ENCODE measurements at places on chromosomes 11 and 22.

GRCh38 chr11:62542111-62542745, 4.4 kb downstream of the AHNAK start:
- no peak for DNase-seq

GRCh38 chr11:36328966-36329673, 33.0 kb downstream of the PRR5L start:
- DNase-seq = no peak

GRCh38 chr22:50162391-50162956, 8.1 kb upstream of the PANX2 start:
- no peak for DNase-seq

GRCh38 chr22:41238570-41239442, 1.9 kb downstream of the CHADL start:
- DNase-seq = no peak

DNA sequence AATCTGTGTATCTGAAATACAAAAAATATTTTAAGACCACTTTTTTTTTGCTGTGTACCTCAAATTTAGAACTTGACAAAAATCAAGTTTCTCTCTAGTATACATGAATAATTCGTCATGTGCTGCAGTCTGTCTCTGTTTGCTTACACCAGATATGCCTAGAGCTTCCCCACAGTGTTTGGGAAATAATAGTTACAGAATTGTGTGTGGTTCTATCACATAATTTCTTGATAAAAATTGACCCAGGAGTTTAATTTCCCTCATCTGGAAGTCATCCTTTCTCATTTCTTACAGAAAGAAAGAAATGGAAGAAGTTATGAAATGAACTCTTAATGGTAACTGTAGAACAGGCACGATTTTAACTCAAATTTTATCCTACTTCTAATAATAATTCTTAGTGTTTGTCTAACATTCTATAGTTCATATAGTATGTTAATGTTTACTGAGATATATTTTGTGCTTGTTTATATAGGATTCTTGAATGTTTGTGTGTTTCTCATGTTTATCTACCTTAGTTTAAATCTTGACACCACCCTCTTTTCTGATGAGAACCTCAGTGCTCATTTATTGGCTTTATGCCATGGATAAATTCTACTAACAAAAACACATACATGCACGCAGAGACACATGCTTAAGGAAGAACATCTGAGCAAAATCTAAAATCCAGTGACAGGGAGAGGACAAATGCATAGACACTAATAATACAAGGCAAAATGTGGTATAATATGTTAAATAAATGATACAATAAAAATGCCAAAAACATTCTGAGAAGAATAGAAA, 61.4 kb upstream of the CTSC start:
- no peak for DNase-seq

GRCh38 chr22:18075720-18076497, 1.9 kb upstream of the PEX26 start:
- peak; percentile 83 for DNase-seq

- no peak for DNase-seq
These were observed 36.4 kb upstream of the MRPL17 start for GRCh38 chr11:6719576-6719975.

DNA sequence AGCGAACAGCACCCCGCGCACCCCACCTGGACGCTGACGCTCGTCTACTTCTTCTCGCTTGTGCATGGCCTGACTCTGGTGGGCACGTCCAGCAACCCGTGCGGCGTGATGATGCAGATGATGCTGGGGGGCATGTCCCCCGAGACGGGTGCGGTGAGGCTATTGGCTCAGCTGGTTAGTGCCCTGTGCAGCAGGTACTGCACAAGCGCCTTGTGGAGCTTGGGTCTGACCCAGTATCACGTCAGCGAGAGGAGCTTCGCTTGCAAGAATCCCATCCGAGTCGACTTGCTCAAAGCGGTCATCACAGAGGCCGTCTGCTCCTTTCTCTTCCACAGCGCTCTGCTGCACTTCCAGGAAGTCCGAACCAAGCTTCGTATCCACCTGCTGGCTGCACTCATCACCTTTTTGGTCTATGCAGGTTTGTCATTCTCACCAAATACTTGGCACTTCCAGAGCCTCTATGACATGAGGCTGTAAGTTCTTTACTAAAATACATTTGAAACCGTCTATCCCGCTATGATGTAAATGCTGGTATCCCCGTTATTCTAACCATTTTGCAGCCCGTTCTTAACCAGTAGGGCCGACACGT, 535 bp downstream of the AQP11 start:
- no peak for DNase-seq

DNA sequence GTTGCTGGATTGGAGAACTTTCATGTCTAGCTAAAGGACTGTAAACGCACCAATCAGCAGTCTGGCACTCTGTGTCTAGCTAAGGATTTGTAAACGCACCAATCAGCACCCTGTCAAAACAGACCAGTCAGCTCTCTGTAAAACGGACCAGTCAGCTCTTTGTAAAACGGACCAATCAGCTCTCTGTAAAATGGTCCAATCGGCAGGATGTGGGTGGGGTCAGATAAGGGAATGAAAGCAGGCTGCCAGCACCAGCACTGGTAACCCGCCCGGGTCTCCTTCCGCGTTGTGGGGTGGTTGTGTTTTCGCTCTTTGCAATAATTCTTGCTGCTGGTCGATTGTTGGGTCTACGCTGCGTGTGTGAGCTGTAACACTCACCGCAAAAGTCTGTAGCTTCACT, 11.3 kb downstream of the MYO18B start:
- DNase-seq = no peak

DNA sequence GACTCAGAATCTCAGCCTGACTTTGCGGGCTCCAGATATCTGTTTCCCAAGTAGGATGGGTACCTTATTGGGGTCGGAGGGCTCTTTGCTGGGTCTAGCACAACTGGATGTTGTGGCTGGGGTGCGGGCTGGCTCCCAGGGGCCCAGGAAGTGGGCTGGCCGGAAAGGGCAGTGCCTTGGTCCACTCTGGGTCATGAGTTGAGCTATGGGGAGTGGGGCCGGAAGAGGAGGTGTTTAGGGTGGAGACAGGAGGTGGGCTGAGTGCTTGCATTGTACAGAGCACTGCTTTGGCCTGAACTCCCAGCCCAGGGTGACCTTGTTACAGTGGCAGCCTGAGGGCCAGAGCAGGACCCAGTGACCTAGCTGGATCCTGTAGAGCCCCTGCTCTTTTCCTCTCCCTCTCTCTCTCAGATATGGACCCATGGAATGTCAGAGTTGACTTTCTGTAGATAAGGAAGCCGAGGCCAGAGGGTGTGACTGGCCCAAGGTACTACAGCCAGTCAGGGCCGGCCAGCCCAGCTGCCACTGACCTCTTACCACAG, 13.2 kb downstream of the PHLDB1 start:
- no peak for DNase-seq

DNA sequence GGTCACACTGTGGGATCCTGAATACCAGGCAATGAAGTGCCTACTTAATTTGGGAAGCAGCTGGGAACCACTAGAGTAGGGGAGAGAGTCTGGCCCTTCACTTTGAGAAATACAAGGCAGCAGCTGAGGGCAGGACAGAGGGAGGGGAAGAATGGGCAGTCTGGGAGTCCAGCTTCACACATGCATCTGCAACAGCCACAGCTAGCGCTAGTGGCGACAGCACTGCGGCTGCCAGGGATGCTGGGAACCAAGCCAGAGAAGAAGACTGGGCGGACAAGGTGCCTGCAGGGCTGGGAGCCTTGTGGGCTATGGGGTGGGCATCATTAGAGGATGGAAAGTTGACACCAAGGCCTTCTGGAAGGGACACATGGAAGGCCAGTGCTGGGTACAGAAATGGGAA, 15.8 kb downstream of the SCUBE2 start:
- no peak for DNase-seq

- DNase-seq = no peak
These were observed 4.7 kb downstream of the RIBC2 start for GRCh38 chr22:45418056-45418769.

DNA sequence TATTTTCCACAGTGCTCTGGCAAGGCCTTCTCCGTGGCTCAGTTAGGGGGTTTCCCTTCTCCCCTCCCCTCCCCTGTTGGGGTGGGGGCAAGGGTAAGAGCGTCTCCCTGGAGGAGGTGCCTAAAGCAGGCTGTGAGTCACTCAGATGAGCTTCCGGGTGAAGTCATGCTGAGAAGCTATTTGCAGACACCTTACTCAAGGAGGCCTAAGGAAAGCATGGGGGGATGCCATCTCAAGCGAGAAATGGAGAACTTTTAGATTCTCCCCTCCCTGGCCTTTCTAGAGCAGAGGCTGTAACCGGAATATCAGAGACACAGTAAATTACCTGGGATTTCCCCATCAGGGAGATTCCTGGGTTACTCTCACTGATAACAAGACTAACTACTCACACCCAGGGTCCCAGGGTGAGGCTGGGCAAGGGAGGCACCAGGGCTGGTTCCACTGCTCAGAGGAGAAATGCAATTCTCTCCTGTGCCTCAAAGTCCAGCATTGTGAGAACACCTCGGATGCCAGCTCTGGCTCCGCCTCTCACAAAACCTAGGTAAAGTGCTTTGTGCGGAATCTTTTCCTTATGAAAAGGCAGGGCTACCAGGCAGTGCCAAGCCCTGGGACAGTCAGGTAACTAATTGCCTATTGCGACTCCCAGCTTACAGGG, 123.6 kb downstream of the ABTB2 start:
- peak; percentile 36 for DNase-seq

DNA sequence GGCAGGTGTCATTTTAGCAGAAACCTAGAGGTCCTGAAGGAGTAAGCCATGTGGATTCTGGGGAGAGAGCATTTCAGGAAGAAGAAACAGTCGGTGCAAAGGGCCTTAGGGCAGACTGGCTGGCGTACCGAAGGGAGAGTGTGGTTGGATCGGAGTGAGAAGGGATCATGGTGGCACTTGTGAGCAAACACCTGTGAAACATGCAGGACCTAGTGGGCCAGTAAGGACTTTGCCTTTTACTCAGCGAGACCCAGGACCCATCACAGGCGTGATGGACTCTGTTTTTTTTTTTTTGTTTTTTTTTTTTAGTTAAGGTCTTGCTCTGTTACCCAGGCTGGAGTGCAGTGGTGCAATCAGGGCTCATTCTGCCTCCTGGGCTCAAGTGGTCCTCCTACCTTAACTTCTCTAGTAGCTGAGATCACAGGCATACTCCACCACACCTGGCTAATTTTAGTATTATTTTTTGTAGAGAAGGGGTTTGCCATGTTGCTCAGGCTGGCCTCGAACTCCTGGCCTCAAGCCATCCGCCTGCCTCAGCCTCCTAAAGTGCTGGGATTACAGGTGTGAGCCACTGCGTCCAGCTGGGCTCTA, 3.5 kb upstream of the TSGA10IP start:
- DNase-seq = no peak

- DNase-seq = no peak
These were observed 112.7 kb downstream of the FCHSD2 start for GRCh38 chr11:73029403-73029802.

DNA sequence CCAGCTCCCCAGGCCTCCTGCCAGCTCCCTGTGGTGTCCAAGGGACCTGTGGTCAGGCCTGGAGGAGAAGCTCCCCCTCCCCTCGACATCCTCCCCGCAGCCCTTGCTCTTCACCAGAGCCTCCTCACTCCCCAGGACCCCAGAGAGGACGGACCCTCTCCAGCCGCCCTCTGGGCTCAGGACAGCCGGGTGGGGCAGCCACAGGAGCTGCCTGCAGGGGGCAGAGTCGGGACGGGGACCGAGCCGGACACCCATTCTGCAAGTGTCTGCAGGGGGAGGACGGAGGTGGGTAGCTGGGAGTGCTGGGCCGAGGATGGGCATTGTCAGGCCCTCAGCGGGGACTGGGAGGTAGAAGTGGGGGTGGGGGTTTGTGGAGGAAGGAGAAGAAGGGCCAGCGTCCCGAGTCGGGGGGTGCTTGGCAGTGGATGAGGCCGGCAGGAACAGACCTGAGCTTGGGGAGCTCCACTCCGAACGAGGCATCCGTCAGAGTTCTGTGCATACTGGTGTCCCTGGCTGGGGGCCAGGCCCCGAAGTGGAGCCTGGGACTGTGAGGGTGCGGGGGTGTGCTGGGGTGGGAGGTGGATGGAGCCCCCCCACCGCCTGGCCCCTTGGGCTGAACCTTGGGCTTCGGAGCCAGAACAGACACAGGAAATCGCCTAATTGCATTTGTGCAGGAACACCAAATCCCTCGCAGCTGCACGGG, 15.2 kb downstream of the PRR33 start:
- no peak for DNase-seq

DNA sequence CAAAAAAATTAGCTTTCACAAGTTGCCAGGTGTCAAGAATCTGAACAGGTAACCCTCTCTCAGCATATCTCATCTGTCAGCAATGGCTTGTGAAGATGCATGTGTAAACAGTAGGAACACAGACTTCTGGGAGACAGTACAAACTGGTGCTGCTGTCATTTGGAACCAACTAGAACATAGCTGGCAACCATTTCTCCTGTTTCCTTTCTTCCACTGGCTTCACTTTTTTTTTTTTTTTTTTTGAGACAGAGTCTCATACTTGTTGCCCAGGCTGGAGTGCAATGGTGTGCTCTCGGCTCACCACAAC, 2.1 kb upstream of the PIK3C2A start:
- no peak for DNase-seq

DNA sequence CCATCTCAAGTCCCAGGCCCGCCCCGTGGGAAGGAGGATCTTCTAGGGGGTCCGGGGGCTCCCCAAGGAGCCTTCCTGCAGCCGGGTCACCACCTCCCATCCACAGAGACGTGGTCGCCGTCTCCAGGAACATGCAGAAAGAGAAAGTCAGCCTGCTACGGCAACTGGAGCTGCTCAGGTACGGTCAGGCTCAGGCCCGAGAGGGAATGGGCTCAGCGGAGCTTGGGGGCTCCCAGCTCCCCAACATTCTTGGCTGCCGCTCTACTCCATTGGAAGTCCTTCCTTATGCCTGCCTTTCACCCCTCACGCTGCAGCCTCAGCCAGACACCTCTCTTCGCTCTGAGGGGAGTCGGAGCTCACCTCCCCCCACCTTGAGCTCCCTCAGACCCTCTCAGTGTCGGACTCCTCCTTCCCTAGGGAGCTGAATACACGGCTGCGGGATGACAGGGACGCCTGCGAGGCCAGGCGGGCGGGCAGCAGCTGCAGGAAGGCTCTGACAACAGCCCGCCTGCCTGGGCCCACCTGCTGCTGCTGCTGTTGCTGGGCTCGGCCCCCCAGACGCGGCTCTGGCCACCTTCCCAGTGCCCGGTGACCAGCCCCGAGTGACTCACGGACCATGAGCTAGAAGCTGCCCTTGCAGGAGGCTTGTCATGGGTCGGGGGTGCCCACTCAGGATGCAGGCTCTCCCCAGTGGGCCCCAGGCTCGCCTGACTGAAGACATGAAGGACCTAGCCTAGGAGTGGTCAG, 1.5 kb upstream of the CD151 start:
- DNase-seq = no peak

- no peak for DNase-seq
These were observed 29.1 kb downstream of the RAB38 start for GRCh38 chr11:88146106-88146505.

DNA sequence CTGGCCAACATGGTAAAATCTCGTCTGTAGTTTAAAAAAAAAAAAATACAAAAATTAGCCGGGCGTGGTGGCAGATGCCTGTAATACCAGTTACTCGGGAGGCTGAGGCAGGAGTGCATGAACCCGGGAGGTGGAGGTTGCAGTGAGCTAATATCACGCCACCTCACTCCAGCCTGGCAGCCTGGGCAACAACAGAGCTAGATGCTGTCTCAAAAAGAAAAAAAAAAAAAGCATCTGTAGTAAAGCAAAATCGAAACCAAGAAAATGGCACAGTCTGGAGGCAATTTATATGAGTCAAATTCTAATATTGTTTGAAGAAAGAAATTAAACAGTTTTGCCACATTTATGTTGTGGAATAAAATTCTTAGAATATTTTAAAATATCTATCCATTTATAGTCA, 365.0 kb upstream of the CHORDC1 start:
- DNase-seq = no peak

All from HFF-Myc (cell line).